CD4-positive, alpha-beta T cell treated with Interleukin-1 beta for 1 hour (primary cell): ENCODE measurements at places on chromosomes 2 and 18.

DNA sequence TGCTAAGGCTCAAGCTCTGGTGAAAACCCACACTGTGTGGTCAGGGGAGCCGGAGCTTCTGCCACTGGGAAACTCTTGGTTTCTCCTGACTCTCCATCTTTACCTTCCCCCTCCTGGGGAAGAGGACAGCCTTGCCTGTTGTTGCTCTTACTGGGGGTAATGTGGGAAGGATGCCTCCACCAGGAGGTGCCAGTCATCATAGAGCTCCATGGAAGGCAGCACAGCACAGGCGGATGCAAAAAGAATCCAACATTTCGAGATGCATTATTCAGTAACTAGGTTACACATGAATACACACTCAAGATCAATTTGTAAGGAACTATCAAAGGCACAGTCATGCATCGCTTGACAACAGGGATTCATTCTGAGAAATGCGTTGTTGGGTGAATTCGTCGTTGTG is 322.6 kb downstream of the AFF3 start:
- no peak for DNase-seq

DNA sequence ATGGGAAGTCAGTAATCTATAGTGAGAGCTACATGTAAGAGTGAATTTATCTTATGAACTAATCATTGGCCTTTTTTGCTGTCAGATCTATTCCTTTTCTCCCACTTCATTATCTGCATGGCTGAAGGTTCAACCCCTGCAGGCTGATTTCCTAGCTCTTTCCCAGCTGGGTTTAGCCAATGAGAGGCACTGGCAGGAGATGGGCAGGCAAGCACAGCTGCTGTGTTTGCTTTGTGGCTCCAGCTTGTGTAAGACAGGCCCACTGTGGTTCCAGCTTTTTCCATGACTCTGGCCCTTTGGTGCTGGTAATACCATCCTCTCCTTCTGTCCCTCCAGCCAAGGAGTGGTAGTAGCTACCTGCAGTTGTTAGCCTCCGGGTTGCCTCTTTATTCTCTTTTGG is 248.8 kb downstream of the PLCL1 start:
- no peak for DNase-seq

DNA sequence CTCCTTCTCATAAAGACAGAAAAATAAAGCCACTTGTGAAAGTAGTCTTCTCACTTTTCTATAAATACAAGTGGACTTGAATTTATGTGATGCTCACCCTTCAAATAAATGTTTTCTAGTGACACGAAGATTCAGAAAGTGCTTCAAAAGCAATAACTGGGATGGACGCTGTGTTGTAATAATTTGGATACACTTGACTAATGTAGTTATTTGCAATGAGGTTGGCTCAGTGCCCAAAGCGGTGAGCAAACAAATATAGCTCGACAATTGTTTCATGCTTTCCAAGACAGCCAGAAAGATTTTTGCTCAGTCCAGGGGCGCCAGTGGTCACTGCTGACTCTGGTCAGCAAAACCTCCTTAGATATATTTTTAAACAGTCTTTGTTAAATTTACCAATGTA is 278.6 kb upstream of the KLHL14 start:
- no peak for DNase-seq

DNA sequence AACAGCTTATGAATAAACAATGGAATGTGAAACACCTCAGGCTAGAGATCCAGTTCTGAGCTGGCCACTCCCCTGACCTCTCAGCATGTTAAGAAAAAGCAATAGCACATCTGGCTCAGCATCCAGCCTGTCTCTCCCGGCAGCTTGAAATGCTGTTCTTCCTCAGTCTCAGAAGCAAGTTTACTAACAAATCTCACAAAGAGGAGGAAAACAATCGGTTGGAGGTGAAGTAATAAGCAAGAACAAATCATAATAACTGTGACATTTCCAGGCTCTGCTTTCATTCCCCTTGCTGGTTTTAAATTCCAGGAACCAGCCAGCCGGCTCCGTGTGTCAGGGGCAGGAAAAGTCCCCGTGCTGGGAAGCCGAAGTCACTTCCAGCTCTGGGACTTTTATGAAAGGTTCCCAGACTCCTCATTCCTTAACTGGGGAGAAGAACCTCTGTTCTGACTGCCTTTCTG is 133.9 kb upstream of the ARL4C start:
- no peak for DNase-seq

DNA sequence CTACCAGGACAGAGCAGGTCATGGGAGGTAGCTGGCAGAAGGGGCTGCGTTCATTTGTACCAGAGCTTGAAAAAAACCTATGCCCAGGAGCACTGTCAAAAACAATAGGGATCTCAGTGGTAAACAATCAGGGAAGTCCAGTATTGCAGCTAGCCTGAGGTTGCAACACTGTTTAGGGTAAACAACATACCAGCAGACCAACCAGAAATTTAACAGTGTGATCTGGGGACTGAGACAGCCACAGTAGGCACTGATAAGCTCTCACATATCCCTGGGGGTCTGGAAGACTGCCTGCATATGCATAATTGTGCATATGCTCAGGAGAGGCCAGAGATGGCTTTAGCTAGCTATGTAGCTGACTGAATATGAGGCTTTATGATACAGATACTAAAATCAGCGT is 12.0 kb upstream of the ZCCHC2 start:
- DNase-seq, result no peak

DNA sequence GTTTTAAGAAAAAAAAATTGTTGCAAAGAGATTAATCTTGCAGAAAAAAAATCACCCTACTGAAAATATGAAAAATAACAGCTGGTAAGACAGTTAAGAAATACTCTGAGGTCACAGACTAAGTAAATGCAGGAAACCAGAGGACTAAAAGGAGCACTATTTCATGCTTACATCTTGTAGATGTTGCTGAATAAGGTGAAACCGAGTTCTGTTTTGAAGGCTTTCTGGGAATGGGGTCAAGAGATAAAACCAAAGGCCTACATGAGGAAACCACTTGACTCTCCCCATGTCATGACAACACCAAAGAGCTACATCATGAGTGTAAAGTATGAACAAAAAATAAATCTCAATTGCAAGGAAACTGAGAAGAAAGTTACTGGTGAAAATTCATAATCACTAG is 197.6 kb downstream of the LRP1B start:
- no peak for DNase-seq

DNA sequence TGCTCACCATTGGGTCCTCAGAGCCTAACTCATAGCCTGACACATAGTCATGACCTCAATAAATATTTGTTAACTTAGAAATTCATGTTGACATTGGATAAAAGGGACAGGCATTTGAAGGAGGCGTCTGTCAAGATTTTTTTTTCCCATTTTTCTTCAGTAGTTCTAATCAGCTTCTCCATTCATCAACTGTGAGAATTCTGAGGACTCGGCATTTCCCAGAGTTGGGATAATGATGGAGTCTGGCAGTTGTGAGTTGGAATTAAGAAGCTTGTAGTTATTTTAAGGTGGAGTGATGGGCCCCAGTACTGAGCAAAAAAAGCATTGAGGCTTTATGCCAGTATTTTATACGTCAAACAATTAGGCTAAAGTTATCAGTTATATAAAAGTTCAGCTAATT is 4.6 kb downstream of the SPATS2L start:
- no peak for DNase-seq

DNA sequence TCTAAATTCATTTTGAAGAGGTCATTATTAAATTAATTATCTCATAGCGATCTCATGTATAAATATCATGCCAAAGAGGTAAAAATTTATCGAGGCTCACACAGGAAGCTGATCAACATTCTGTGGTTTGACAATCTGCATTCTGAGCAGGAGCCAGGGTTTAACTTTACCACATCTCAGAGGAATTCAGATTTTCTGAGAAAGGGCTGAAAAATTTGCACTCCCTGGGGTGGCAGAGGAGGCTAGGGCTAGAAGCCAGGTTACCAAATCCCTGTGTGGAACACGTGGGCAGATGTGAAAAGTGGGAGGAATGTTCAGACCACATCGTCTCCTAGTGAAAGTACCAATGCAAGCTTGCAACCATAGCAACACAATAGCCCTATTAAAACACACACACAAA is 63.5 kb upstream of the CTLA4 start:
- peak; percentile 48 for DNase-seq

- DNase-seq, result no peak
Measured at GRCh38 chr2:110983133-110983532, 137.6 kb upstream of the BCL2L11 start.

DNA sequence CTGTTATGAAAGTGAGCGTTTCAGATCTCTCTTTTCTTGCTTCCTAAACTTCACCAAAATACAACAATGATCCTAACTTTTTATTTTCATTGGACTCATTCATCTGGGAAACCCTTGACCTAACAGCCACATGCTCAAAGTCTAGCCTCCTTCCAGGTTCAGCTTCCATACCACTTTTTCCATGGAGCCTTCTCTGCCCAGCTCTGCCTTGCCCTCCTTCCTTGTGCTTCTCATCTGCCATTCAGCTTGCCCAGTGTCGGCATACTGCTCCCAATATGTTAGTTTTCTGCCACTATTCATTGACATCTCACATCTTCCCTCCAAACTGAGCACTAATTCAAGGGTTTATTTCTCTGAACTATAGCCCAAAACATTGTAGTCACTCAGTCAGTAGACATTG is 214.7 kb downstream of the RAD51AP2 start:
- DNase-seq, result no peak

DNA sequence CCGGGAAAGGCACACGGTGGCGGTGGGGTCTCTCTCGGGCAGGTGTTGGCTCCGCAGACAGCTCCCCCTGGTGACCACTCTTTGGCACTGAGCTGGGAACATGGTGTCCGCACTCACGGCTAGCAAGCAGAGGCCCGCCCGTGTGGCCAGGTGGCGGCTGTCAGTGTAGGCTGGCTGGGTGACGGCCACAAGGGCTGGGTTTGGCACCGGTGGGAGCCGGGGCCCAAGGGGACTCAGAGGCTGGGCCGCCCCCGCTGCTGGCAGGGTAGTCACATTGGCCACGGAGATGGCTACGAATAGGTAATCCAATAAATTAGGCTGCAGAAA is 1071.7 kb downstream of the RPIA start:
- DNase-seq, result no peak

DNA sequence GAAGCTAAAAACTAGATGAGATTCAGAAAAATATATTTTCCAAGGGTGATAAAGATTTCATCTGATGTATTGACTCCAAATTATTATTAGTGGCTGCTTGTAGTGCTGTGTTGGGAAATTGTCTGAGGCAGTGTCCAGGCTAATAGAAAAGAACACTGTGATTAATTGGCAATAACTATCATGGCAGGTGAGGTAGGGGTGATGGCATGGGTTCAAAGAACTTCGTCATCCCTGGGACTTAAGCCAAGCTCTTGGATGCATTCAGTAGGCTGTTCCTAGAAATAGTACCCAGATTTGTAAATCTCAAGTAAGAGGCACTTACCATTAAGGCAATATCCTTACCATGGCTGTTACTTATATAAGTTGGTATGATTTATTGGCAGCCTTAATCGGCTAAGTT is 13.2 kb upstream of the RAPGEF4 start:
- no peak for DNase-seq

DNA sequence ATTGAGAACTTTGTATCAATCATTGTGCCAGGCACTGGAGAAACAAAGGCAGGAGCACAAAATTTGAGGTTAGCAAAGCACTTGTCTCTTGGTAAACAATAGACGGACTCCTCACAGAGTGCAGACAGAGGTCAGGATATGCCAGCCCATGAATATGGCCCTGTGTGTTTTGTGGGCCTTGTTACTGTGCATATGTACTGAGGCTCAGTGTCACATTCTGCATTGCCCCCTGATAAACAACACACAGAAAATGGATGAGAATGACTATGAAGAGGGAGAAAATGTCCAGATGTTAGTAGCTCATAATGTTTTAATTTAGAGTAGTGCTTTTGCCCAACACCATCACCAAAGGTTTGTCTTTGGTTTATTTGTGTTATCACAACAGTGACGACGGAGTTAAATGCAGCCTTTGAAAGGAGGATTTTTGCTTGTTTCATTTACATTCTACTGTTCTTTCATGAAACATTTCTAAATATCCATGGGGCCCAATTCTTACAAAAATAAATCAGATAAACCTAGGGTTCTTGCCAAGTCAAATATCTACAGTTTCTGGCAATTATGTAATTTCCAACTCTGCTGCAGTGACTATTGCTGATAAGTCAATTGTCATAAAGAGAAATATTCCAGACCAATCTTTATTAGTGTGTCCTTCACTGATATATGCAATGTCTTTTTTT is 14.6 kb upstream of the NT5C1B start:
- DNase-seq, result no peak

- DNase-seq, result no peak
Measured at GRCh38 chr2:48756289-48756688, 765 bp upstream of the LHCGR start.

GRCh38 chr18:26002375-26002910 is 88.0 kb downstream of the SS18 start:
- no peak for DNase-seq

DNA sequence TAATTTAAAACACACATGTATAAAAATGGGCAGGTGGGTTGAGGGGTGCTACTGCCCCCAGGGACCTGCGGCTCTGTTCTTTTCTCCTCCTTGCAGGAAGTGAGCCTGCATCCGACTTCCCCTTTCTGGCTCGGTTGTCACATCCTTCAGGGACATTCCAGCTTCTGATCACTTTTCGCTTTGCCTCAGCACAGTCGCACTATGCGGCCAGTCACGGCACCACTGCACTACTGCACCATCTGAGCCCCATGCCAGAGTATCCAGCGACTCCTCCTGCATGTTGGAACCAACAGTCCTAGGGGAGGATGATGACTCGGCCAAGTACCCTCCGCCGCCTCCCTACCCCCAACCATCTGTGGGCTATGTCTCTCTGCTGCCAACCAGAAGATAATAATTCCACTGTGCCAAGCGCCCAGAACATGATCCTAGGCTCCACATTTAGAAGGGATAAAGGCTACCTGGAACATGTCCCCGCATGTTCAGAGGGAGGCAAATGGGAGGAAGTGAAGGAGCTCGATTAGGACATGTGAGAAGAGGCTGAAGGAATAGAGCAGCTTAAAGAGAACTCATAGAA is 17.6 kb downstream of the CDC42EP3 start:
- peak; percentile 72 for DNase-seq

- no peak for DNase-seq
Measured at GRCh38 chr2:128450211-128451024, 131.8 kb upstream of the HS6ST1 start.

DNA sequence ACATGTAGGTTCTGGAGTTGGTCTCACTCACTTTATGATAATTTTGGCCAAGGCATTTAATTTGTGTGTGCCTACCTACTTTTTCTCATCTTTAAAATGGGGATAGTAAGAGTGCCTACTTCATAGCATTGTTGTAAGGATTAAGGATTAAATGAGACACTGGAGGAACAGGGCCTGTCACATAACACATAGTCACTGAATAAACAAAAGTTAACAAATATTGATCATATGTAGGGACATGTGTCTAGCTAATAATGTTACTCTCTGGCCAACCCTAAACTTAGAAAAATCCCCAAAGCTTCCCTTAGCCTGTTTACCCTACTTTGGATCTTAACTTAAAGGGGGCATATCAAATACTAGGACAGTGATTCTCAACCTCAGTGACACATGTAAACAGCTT is 169.9 kb downstream of the MYO1B start:
- DNase-seq, result no peak

- no peak for DNase-seq
Measured at GRCh38 chr2:113105047-113105785, 22.2 kb upstream of the IL1RN start.
